ENCODE measurements at places on chromosomes 12 and 14. TPM values are rescaled to one million over a fixed set of nuclear protein-coding genes. Genes with fewer than 3 reads are reported as not detected.

DBX2 gene
- total RNA-seq = not detected

TEX22 gene
- total RNA-seq = 3.1 TPM

LGALS3 gene
- total RNA-seq = 90.8 TPM

MYO1H gene
- total RNA-seq = not detected

TRHDE gene
- 0.21 TPM for total RNA-seq

DNA sequence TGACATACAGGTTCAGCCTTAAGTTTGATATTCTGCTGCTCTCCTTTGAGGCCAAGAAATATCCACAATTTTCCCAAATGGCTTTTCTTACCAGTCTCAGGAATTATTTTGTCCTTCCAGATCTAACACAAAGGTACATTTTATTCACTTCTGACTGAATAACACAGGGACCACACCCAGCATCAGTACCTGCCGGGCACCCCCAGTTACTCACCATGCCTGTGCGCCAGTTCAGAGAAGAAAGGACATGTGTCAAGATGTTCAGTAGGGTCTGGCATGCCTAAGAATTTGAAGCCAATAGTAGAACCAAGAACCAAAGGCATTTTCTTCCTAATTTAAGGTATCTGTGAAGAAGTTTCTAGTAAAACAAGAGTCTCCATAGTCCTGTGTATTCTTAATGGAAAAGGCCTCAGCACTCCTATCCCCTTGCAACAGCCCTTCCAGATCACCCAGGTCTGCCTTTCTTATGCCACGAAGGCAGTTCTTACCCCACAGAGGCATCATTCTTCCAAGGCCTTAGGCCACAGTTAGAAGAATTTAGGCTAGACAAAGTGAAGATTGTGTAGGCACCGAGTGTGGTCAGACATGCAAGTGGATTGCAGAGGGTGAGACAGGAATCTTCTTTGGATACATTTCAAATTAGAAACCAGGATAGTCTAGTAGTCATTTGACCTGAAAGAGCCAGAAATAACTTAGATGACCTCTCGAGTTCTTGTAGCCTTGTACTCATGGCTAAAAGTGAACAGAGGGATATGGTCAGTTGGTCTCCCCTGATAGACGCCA, 140.1 kb upstream of the HIF1A start:
- DNase-seq = no peak

DNA sequence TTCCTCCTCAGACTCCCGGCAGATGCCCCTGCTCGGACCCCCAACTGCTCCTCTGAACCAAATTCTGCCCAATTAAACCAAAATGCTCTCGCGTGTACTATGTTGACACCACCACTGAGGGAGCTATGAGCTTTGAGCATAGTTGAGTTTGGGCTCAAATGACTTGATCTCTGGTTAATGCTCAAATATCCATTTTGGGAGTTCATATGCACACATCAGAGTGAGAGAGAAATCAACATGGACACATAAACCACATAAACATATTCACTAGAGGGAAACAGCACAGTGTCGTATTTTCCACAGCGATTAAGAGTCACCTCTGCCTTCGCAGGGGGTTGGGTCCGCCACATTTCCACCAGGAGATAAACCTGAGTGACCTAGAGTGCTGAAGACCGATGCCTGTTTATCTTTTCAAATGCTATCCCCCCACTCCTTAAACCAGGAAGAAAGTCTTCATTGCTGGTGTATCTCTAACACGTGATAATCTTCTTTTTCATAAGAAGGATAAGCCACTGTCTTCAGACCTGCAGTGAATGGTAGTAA, 59.4 kb upstream of the FOXN3 start:
- DNase-seq = no peak

DNA sequence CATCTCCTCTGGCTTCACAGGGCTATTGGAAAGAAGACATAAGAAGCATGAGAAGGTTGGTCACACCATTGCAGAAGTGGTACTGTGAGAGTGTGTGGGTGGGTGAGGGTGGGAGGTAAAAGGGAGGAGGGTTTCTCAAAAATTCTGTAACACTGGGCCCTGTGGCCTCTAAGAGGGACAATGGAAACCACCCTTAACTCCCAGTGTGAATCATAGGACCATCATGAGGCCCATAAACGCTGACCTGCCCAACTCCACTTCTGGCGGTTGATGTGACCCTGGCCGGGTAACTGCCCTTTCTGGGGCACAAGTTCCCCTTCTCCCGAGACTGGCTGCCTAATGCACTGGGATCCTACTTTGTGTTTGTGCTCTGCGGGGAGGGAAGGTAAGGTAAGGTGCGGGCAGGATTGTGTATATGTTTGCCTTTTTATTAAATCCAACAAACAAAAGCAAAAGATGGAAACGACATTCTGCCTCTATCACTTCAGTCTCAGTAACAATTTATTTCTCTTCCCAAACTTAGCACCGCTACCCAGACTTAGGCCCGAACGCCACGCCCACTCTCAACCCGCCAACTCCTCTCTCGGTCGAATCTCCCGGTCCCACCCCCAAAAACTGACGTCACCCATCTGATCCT, 551 bp downstream of the METTL1 start:
- DNase-seq = peak; percentile 91

- no peak for DNase-seq
Observed at GRCh38 chr12:92863251-92863650, 65.8 kb downstream of the EEA1 start.

DNA sequence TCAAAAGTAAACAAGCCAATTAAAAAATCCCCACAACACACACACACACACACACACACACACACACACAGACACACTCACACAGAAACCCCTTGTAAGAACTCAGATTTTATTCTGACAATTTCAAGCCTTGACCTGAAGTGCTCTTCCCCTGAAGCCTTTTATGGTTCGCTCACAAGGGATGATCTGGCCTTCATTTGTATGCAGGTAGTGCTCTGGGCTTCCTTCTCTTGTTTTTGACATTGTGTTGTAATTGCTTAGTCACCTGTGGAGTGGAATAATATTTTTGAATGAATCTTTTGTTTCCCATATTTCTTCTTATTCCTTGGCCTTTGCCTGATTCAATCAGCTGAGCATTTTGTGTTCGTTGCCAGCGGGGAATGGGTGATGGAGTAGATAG, 83.3 kb upstream of the CSRP2 start:
- DNase-seq = no peak

GRCh38 chr12:67520606-67521005, 127.9 kb upstream of the DYRK2 start:
- DNase-seq = no peak

All from osteocyte (in vitro differentiated cells).